ENCODE measurements at places on chromosomes 5 and 9. TPM values are rescaled to one million over a fixed set of nuclear protein-coding genes. Genes with fewer than 3 reads are reported as not detected.

The OR1N1 gene
- not detected for polyA plus RNA-seq

The TMC1 gene
- polyA plus RNA-seq, result 0.59 TPM

The PCDHGA11 gene
- polyA plus RNA-seq, result 2.7 TPM

The ROR2 gene
- 2.7 TPM for polyA plus RNA-seq

The TRIM36 gene
- polyA plus RNA-seq, result 2.5 TPM

The FGFR4 gene
- polyA plus RNA-seq, result 178 TPM

The SYK gene
- 2.5 TPM for polyA plus RNA-seq

The S1PR3 gene
- 24.6 TPM for polyA plus RNA-seq
